ENCODE measurements at places on chromosomes 6 and 20. TPM values are rescaled to one million over a fixed set of nuclear protein-coding genes. Genes with fewer than 3 reads are reported as not detected.

ASIP gene
- 0.15 TPM for polyA plus RNA-seq

DNA sequence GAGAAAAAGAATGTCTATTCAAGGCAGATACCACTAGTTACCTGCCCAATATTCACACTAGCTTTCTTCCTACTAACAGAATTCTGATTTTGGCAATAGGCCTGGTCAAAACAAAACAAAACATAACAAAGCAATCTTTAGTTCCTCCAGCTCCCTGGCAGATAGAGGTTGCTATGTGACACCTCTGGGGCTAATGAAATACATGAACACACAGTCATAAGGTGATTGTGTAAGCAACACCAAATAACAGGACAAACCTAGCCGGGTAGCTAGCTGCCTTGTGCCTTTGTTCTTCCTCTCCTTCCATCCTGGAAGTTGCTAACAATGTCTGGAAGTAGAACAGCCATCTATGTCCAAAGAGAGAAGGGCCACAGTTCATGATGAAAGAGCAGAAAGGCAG is 6.0 kb upstream of the HMGN3 start:
- DNase-seq: no peak
- H3K4me1 ChIP-seq: no peaks in the 10 kb centered on the region
- H3K27me3 ChIP-seq: no peaks in the 10 kb centered on the region
- no peak overlapping the region for H3K27ac ChIP-seq
- no peak overlapping the region for H3K4me3 ChIP-seq
- no peaks in the 10 kb centered on the region for H3K36me3 ChIP-seq

TSPO2 gene
- not detected for polyA plus RNA-seq

GRCh38 chr6:154276810-154277628 is 79.6 kb downstream of the IPCEF1 start:
- H3K4me3 ChIP-seq: no peak overlapping the region
- no peak for DNase-seq
- H3K27me3 ChIP-seq: no peaks in the 10 kb centered on the region
- no peak overlapping the region for H3K27ac ChIP-seq

DNA sequence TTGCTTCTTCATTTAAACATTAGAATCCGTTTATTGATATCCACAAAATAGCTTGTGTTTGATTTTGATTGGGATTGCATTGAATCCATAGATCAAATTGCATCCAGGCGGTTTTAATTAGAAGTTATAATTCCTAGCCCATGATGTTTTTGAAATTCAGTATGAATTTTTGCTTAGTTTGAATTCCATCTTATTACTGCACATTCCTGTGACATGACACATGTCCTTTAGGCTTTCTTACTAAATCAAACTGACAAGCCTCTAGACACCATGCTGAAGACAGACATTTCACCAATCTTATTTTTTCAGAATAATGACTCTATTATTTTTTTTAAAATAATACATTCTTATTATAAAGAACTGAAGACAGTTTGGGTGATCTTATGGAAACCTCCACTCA is 21.4 kb upstream of the PI16 start:
- no peak for DNase-seq
- H3K36me3 ChIP-seq: no peaks in the 10 kb centered on the region
- H3K27me3 ChIP-seq: no peaks in the 10 kb centered on the region

CCN6 gene
- polyA plus RNA-seq: not detected

- H3K4me1 ChIP-seq: no peaks in the 10 kb centered on the region
- peaks cover 27% of the 10 kb centered on the region for H3K36me3 ChIP-seq
- H3K27me3 ChIP-seq: no peaks in the 10 kb centered on the region
- no peak overlapping the region for H3K27ac ChIP-seq
- no peak for DNase-seq
- H3K4me3 ChIP-seq: no peak overlapping the region
These were observed 5.5 kb downstream of the MICAL1 start for GRCh38 chr6:109449795-109450673.

DNA sequence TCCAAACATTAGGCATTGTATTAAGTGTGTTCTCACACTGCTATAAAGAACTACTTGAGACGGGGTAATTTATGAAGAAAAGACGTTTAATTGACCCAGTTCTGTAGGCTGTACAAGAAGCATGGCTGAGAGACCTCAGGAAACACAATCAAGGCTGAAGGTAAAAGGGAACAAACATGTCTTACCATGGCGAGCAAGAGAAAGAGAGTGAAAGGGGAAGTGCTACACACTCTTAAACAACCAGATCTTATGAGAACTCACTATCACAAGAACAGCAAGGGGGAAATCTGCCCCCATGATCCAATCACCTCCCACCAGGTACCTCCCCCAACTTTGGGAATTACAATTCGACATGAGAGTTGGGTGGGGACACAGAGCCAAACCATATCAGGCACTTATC is 86.6 kb upstream of the TOP1 start:
- no peaks in the 10 kb centered on the region for H3K4me1 ChIP-seq
- no peaks in the 10 kb centered on the region for H3K36me3 ChIP-seq
- H3K27ac ChIP-seq: no peak overlapping the region
- DNase-seq: no peak

SMLR1 gene
- not detected for polyA plus RNA-seq

- no peak overlapping the region for H3K4me3 ChIP-seq
- DNase-seq: no peak
- H3K27me3 ChIP-seq: no peaks in the 10 kb centered on the region
These were observed 309.4 kb upstream of the MAN1A1 start for GRCh38 chr6:119658917-119659316.

GRCh38 chr6:106514583-106514885 is 114.8 kb downstream of the RTN4IP1 start:
- no peaks in the 10 kb centered on the region for H3K27me3 ChIP-seq
- no peak for DNase-seq
- H3K4me3 ChIP-seq: no peak overlapping the region
- no peaks in the 10 kb centered on the region for H3K36me3 ChIP-seq

CPXM1 gene
- polyA plus RNA-seq: 1.5 TPM

DNA sequence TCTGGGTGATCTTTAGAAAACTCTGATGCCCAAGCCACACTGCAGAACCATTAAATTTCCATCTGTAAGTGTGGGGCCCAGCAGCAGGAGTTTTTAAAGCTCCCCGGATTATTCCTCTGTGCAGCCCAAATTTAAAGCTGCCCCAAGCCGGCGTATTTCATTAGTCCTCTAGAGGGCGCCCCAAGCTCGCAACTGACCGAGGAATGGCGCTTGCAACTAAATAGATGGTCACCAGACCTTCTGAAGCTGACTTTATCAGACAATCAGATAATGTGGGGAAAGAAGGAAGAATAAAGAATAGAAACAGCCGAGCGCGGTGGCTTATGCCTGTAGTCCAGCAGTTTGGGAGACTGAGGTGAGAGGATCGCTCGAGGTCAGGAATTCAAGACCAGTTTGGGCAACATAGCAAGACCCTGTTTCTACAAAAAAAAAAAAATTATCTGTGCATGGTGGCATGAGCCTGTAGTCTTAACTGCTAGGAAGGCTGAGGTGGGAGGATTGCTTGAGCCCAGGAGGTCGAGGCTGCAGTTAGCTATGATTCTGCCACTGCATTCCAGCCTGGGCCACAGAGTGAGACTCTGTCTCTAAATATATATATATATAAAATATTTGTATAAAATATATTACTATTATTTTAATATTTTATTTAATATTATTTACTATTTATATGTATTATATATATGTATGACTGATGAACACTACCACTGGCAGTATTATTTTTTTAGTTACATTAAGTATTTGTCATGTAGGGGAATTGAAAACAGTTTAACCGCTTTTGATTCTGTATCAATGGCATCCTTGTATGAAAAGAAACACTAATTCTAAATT is 56.0 kb downstream of the OTOR start:
- H3K4me3 ChIP-seq: no peak overlapping the region
- H3K27me3 ChIP-seq: peaks cover 20% of the 10 kb centered on the region
- H3K4me1 ChIP-seq: no peaks in the 10 kb centered on the region
- peak; percentile 67 for DNase-seq

GRCh38 chr6:109460161-109460829 is 4.7 kb upstream of the MICAL1 start:
- H3K4me3 ChIP-seq: no peak overlapping the region
- no peak overlapping the region for H3K27ac ChIP-seq
- H3K27me3 ChIP-seq: no peaks in the 10 kb centered on the region
- H3K4me1 ChIP-seq: peaks cover 33% of the 10 kb centered on the region
- peak; percentile 31 for DNase-seq

COL21A1 gene
- polyA plus RNA-seq: 1.6 TPM

- H3K4me1 ChIP-seq: no peaks in the 10 kb centered on the region
- H3K36me3 ChIP-seq: peaks cover 42% of the 10 kb centered on the region
- H3K4me3 ChIP-seq: no peak overlapping the region
- H3K27ac ChIP-seq: no peak overlapping the region
- H3K27me3 ChIP-seq: no peaks in the 10 kb centered on the region
These were observed 42.8 kb downstream of the MYH7B start for GRCh38 chr20:34998331-34998950.

NFYA gene
- polyA plus RNA-seq: 5.9 TPM

POPDC3 gene
- polyA plus RNA-seq: 1.9 TPM

TCFL5 gene
- polyA plus RNA-seq: 3.8 TPM

PROCR gene
- polyA plus RNA-seq: 14.4 TPM

SLC22A3 gene
- polyA plus RNA-seq: 9.5 TPM

AVP gene
- not detected for polyA plus RNA-seq

DEFB124 gene
- 0.18 TPM for polyA plus RNA-seq

DLK2 gene
- 1.1 TPM for polyA plus RNA-seq

MC3R gene
- not detected for polyA plus RNA-seq

PNPLA1 gene
- 5.6 TPM for polyA plus RNA-seq

- no peak overlapping the region for H3K4me3 ChIP-seq
- no peaks in the 10 kb centered on the region for H3K27me3 ChIP-seq
- no peak overlapping the region for H3K27ac ChIP-seq
- no peaks in the 10 kb centered on the region for H3K36me3 ChIP-seq
- no peak for DNase-seq
- peaks cover 13% of the 10 kb centered on the region for H3K4me1 ChIP-seq
These were observed 1.3 kb downstream of the ATRN start for GRCh38 chr20:3472105-3472504.

GRCh38 chr6:37717836-37718251 is 20.2 kb upstream of the MDGA1 start:
- no peaks in the 10 kb centered on the region for H3K27me3 ChIP-seq
- no peaks in the 10 kb centered on the region for H3K36me3 ChIP-seq
- H3K4me3 ChIP-seq: no peak overlapping the region
- H3K4me1 ChIP-seq: no peaks in the 10 kb centered on the region

DNA sequence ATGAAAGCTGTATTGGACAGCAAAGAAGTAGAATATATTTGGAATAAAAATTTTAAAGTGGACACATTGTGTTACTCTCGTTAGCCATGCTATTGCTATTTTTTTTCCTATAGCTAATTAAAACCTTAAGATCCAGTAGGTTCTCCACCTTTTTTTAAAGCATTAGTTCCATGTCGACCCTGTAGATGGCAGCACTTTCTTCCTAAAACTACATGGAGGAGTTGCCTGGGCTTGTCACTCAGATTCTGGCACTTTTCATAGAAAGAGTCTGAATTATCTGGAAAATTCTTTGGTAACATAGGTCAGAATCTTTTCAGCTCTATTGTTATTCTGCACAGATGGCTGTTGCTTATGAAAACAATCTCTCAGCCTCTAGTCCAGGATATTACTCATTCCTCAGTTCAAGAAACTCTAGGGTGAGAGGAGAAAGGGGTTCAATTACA is 42.0 kb upstream of the ESR1 start:
- H3K4me1 ChIP-seq: no peaks in the 10 kb centered on the region
- H3K27ac ChIP-seq: no peak overlapping the region
- H3K27me3 ChIP-seq: no peaks in the 10 kb centered on the region

ZNF133 gene
- 9.3 TPM for polyA plus RNA-seq

DNA sequence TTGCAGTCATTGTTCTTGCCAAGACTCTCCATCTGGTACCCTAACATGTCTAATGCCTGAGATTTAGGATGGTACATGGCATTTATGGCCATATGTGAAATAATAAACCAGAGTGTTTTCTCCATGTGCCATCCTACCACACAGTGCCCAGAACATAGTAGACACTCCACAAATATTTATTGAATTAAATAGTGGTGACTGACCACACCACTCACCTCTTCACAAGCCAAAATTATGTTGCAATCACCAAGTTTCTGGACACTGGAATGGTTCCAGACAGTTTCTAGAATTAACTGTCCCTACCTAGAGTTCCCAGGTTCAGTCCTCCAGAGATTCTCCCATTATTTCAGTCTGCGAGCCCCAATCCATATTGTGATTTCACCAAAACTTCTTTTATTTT is 427.3 kb downstream of the KIF16B start:
- no peak for DNase-seq
- no peaks in the 10 kb centered on the region for H3K4me1 ChIP-seq
- H3K36me3 ChIP-seq: no peaks in the 10 kb centered on the region
- no peaks in the 10 kb centered on the region for H3K27me3 ChIP-seq
- H3K27ac ChIP-seq: no peak overlapping the region

DNA sequence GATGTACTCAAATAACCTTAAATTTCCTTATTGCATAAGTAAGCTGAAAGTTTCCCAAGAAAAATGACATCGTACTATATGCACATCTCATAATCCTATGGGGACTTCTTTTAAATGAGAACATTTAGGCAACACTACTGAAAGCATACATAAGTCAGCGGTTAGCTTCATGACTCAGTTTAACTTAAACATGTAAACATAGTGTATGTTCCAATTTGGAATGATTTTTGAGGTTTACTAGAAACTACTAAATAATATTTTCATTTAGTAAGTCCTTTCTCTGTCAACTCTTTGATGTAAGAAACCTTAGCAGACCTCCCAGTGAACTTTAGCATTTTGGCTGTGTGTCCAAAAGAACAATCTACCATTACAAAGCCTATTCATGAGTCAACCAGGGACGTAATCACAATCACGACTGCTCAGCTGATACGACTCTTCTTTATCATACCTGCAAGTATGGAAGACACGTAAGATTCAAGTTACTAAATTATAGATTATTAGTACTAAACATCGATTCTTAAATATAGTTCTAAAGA is 19.3 kb downstream of the HIVEP2 start:
- H3K27ac ChIP-seq: no peak overlapping the region
- no peaks in the 10 kb centered on the region for H3K36me3 ChIP-seq
- H3K4me1 ChIP-seq: no peaks in the 10 kb centered on the region

DNA sequence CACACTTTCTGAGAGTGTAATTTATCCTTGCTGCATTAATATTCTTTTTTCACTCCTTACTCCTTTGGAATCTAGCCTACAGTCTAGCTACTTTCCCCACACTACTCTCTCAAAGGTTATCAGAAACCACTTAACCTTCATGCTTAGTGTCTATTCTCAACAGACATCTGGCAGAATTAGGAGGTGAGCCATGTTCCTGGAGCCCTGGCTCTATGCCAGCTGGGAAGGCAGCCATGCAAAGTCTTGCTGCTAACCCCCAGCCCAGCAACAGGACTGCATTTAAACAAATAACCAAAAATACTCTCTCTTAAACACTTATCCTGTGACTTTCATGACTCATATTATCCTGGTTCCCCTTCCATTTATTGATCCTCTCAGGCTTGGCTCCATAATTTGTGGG is 260.2 kb downstream of the BCKDHB start:
- peak; percentile 59 for DNase-seq
- no peaks in the 10 kb centered on the region for H3K4me1 ChIP-seq
- no peak overlapping the region for H3K4me3 ChIP-seq
- no peaks in the 10 kb centered on the region for H3K27me3 ChIP-seq
- no peak overlapping the region for H3K27ac ChIP-seq

All from lung (tissue), 17 donors.